Thoracic aorta (tissue), 2 donors: ENCODE measurements at places on chromosomes 1 and 21.
A peak's percentile ranks its signal among the peaks of the same experiment; 100 is the strongest.

DNA sequence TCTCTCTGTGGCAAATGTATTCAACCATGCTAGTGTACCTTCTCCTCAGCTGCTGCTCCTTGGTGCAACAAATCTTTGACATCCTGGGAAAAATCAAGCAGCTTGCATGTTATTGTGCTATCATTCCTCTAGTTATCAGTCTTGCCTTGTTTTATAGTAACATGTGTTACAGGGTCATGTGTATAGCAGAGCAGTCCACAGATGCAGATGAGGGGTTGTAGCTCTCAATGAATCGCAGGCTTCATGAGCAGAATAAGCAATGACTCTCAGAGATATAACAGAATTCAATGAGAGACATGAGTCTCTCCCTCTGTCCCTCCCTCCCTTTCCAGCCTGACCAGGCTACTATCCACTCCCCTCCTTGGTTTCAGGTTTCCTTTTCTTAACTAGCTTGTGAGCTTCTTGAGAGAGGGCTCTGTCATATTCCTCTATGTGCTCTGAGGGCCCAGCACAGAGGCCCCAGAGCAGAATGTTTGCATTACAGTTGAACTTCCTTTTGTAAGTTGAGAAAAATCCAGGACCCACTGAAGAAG, 15.1 kb upstream of the JUN start:
- DNase-seq, result no peak

DNA sequence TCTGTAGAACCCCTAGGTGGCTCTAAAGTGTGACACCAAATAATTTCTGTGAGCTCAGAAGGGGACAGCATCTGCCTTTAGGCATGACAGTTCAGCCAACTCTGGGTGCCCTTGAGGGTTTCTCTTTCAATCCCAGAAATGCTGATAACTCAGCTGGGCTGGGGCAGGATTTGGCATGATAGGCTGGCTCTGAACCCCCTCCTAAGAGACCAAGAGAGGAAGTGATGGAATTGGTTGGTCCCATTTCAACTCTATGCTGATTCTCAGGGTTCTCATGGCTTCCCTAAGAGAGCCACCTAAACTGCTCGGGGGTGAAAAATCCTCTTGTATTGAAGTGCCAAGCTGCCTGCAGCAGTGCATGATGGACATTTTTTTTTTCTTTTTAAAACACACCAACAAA, 28.5 kb upstream of the TMEM39B start:
- no peak for DNase-seq

DNA sequence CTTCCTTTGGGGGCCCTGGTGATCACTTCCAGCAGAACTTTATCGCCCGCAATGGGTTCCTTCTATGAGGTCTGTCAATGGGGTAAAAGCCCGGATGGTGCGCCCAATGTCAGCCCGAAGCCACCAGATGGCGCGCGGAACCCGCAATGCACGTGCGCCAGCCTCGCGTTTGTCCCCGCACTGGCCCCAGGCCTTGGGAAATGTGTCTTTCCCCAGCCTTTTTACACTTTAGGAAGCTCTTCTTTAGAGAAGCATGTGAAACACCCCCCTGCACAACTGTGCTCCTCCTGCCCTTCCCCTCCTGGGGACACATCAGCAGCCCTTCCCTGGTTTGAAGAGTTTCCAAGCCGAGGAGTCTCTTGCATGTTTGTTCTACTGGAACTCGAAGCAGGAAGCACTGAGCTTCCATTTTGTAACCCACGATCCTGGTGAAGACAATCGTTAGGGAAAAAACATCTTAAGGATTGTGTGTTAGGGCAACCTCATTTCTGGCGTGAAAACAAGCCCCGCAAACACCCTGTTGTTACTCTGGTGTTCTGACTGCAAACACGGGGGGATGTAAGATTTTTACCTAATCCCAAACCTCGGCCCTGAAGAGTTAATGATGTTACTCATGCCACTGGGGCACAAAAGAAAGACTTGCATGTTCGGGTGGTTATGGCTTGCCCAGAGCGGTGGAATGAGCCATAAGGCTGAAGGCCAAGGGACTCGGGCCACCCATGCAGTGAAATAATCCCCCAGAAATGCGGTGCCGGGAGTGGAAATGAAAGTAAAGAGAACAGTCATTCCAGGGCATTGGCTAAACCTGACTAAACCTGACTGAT, 20.4 kb upstream of the TARBP1 start:
- peak; percentile 75 for DNase-seq

- DNase-seq, result no peak
Measured at GRCh38 chr1:84020151-84020550, 21.2 kb upstream of the TTLL7 start.

- DNase-seq, result no peak
Measured at GRCh38 chr1:176338877-176339276, 124.1 kb upstream of the PAPPA2 start.

DNA sequence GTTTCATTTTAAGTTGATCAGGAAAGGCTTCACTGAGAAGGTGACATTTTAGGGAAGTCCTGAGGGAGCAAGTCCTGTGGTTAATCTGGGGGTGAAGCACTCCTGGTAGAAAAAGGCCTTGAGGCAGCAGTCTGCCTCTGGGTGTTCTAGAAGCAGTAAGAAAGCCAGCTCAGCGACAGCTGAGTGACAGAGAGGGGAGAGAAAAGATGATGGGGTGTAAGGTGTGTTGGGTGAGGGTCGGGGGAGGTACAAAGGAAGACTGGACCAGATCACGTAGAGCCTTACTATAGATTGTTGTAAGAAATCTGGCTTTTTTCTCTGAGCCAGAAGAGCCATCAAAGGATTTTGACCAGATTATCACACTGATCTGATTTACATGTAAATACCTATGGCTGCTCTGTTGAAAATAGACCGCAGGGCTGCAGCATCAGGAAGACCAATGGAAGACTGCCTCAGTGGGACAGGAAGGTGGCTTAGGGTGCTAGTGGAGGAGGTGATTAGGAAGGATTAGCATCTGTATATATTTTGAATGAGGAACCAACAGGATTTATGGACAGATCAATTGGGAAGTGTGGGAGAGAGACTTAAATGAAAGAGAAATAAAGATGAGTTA, 131.2 kb downstream of the CDC7 start:
- no peak for DNase-seq
